ENCODE measurements at places on chromosomes 13 and 19.

GRCh38 chr13:56909896-56910600 is 230.7 kb upstream of the PRR20A start:
- no peak for DNase-seq

- DNase-seq, result no peak
These were observed 3.5 kb upstream of the LILRB4 start for GRCh38 chr19:54659300-54659699.

DNA sequence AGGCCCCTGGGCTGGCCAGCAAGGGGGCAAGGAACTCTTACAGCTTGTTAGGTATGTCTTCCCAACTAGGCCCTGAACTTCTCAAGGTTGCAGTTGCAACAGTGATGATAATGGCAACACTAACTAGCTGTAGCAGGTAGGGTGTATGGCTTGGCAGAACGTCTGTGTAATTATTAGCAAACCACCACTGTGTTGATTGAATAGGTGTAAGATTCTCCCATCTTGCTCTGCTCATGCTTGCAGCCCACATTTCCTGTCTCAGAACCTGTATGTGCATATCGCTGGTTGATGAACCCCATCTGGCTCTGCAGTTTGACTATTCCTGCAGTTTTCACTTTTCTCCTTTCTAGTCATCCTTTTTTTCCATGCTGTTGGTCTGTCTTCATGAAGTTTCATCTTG is 178.8 kb downstream of the KATNAL1 start:
- DNase-seq, result no peak

DNA sequence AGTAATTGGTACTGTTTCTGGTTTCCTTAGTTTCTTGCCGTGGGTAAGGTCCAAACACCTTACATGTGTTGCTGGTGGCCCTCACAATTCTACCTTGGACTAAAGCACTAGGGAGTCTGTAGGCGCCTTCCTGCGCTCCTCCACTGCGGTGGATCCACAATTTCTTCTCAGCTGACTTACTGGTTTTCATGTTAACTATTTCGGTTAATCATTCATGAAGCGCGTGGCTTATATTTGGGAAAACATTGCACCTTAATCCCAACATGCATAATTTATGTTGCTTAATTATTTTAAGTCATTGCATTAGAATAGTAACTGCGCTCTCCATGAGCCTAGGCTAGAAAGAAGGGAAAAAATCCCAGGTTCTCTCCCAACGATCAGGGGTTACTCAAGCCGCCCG is 37.7 kb downstream of the ARHGEF7 start:
- DNase-seq, result no peak

- no peak for DNase-seq
These were observed 6.5 kb upstream of the HSD17B14 start for GRCh38 chr19:48842789-48843162.

- DNase-seq, result no peak
These were observed 71.6 kb downstream of the SHISA2 start for GRCh38 chr13:25980255-25980654.

GRCh38 chr13:51324714-51325420 is 14.6 kb upstream of the SERPINE3 start:
- DNase-seq, result no peak

DNA sequence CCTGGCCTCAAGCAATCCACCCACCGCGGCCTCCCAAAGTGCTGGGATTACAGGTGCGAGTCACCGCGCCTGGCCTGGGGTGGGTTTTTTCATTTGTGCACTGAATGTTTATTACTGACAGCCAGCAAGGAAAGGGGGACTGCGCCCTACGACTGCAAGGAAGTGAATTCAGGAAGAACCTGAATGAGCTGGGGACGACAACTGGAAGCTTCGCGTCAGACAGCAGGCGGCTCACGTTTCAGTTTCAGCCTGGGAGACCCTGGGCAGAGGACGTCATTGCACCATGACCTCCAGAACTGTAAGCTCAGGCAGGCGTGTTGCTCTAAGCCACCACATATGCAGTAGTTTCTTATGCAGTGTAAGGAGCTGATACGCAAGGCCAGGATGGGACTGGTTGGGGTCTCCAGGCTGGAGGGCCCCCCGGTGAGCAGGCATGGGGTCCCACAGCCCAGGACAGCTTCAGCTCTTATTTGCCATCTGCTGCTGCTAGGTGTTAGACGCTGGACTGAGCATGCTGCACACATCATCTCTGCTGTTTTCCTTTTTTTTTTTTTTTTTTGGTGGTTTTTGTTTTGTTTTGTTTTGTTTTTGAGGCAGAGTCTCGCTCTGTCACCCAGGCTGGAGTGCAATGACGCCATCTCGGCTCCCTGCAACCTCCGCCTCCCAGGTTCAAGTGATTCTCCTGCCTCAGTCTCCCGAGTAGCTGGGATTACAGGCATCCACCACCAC is 66.6 kb downstream of the GADD45B start:
- no peak for DNase-seq

- DNase-seq, result no peak
These were observed 192.3 kb downstream of the USP12 start for GRCh38 chr13:26979334-26979733.

DNA sequence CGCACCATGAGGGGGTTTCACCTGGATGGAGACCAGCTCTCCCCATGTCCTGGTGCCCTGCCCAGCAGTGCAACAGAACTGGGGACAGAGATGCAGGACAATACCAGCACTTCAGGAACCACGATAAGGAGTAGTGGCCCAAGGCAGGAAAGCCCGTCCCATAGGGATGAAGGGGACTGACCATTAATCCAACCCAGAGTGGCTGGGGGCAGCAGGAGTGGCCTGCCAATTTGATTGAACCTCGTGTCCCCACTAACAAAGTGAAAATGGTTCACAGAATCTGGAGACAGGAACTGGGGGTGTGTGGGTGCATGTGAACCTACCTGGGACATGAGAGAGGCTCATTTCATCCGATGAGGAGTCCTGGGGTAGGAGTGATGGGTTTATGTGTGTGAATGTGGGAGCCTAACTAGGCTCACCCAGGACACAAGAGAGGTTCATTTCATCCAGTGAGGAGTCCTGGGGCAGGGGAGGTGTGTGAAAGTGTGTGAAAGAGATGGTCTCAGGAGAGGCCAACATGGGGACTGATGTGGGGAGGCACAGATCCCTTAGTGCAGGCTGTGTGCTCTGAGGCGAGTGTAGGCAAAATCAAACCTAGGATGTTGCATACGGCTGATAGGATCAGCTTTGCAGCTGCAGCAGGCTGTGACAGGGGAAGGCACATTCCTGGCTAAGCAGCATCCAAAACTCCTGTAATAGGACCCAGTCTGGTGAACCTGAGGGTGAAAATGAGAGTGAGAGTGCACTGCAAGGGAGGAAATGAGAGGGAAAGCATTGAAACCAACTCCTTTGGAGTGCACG is 98.2 kb downstream of the ZNF429 start:
- DNase-seq, result no peak

- DNase-seq, result no peak
These were observed 6.0 kb upstream of the ZNF765 start for GRCh38 chr19:53388904-53389303.

DNA sequence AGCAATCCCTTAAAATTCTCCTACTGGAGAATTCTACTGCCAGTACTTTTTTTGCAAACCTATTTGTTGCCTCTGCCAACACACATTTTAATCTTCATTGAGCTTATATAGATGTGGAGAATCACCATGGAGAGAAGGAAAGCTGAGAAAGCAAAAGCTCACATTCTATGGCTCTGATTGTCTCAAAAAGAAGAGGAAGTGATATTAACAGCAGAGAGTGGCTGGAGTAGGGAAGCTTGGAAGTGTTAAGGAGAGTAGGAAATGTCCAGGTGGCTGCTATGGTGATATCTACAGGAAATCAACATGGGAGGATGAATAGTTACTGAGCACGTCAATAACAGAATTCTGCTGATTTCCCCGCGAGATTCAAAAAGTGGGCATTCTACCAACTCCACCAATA is 78.8 kb upstream of the TDRD3 start:
- DNase-seq, result no peak

GRCh38 chr13:111493468-111493867 is 173.0 kb downstream of the TEX29 start:
- DNase-seq, result no peak

DNA sequence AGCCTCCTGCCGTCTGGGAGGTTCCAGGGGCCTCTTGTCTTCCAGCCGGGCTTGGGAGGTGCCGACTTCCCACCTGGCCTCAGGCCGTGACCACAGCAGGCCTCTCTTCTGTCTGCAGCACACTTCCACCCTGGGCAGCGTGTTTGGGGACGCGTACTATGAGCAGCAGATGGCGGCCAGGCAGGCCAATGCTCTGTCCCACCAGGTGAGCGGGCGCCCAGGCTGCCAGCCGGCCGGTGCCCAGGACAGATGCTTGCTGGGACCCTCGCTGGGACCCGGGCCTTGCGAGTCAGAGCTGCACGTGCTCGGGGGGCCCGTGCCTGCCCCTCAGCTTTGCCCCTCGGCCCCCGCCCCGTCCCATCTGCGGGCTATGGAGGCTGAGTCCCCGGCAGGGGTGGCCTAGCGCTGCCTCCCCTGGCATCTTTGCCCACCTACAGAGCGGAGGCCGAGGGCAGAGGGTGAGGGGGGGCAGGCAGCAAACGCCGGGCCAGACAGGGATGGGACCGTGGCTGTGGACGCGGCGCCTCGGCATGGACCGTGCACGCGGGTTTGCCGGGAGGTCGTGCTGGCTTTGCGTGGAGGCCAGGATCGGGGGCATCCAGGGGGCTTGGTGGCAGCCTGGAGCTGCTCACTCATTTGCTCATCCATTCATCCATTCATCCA is 16.2 kb downstream of the COMP start:
- DNase-seq, result no peak

DNA sequence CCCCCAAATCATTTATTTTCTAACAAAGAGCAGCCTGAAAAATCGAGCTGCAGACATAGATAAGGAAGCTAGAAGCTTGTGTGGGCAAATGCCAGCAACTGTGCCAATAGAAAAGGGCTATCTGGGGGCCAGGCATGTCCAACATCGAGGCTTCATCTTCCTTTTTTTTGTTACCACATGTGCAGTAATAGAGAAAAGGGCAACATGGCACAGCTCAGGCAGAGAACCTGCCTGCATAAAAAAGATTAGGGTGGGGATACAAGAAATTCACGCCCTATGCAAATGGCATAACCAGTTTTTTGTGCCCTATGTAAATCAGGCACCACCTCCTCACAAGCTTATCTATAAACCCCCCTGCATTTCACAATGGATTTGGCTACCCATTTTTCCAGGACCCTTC is 60.4 kb upstream of the ABCC4 start:
- no peak for DNase-seq

DNA sequence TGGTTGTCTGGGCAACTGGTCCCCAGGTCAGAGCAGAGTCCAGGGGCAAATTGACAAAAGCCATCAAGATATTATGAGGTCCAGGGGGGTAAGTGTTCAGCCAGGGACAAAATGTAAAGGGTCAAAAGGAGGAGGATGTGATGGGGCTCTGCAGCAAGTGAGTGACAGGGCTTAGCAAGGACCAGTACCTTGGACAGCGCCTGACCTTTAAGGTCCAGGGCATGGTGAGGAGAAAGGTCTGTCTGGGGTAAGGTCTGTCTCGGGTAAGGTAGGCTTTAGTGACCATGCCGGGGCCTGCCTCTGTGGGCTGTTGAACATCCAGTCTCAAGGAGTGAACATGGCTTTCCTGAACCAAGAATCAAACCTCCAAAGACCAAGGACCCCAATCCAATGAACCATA is 6.3 kb upstream of the ZNF358 start:
- DNase-seq, result no peak

GRCh38 chr13:71851498-71852409 is 15.2 kb downstream of the DACH1 start:
- DNase-seq, result no peak
